G401 (cell line): ENCODE measurements at places on chromosomes 7 and 10.

- no peak for DNase-seq
These were observed 53.1 kb downstream of the TACR2 start for GRCh38 chr10:69363666-69364065.

DNA sequence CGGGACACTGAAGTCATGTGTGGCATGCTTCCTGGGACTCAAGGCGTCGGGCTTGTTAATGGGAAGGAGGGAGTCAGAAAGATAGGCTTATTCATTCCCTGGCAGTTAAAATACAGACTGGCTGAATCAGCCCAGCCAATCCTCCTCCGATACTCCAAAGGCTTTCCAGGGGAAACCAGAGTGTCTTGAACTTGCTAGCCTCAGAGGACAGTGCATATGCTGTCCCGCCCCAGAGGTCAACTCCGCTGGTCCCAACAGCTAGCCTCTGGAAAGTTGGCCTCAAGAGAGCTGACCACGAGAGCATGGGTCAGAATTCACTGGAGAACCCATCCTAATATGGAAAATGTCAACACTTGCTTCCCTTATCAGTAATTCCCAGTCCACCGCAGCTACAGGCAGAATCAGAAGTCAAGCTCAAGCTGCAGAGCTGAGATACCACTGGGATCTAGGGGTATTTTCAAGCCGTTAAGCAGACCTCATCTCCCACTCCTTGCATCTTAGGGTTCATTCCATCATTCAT lies 43.0 kb downstream of the ELMO1 start:
- no peak for DNase-seq

DNA sequence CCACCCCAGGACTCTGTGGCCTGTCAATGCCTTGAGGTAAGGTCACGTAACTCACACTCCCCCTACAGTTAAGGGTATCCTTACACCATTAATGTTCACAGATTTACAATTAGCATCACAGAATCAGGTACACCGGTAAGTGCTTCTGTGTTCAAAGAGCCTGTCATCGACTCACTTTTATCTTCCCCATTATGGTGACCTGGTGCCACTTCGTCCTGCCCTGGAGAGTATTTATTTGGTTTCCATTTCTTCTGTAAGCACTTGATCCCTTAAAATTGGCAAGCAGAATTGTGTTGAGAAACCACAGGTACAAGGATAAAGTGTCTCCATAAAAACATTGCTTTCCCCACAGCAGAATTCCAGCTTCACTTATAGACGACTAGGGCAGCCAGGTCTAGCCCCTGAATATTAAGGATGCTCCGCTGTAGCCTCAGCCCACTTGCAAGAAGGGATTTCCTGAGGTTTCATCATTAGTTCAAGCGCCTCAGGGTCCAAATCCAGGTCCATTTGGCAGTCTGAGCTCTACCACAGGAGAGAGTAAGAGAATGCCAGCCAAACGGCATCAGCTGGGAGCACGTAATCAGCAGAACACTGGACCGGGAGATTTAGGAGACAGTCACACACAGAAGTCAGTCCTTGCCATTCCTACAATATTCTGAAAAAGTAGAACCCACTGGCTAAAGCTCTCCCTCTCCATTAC lies 10.1 kb downstream of the ATXN7L1 start:
- peak; percentile 18 for DNase-seq

DNA sequence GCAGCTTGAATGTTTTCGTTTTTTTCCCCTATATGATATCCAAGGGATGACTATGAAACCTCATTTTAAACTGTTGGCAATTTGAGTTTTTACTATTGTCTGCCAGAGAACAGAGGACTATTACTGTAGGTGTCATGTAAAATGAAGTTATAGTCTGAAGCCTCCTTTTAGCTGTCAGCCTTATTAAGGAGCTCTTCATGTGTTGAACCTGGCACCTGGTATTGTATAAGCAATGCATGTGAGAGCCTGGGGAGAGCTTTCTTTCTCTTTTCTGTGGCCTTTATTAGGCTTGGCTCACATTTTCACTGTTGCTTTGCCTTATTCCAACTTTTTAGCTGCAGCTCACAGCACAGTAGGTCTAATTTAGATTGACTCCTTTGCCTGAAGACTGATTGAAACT lies 119.1 kb upstream of the FOXP2 start:
- no peak for DNase-seq

DNA sequence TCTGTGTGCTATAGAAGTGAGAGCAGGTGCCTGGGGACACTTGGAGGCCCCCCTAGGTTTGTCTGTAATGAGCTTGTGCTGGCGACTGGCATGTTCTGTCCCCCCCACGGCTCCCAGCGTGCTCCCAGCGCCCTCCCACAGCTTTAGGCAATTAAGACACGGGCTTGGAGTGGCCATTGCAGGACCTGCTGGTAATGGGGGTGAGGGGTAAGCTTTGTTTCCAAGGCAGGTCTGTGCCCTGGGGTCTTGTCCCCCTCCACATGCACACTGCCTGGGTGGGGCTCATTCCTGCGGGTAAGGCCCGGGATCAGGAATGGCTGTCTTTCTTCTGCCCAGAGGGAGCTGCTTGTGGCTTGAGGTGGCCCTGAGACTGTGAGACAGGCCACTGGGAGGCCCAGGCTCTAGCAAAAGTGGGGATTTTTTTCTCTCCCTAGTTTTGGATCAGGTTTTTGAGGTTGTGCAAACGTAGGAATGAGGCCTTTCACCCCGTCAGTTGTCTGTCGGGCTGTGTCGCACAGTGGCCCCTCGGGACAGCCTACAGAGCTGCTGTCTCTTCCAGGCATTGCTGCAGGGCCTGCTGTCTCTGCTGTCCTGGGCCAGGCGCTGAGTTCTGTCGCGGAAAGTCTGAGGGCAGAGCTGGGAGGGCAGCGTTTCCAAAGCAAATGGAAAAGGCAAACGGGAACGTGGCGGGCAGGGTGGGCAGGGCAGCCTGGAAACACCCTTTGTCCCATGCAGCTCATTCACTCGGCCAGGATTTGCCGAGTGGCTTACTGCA lies 107.4 kb downstream of the LHPP start:
- DNase-seq = no peak

GRCh38 chr7:81299711-81300110 lies 380.9 kb upstream of the SEMA3C start:
- DNase-seq = no peak

GRCh38 chr10:27620430-27621397 lies 116.6 kb downstream of the RAB18 start:
- no peak for DNase-seq
